SW 1271 (cell line): ENCODE measurements at places on chromosomes 11 and 22.

DNA sequence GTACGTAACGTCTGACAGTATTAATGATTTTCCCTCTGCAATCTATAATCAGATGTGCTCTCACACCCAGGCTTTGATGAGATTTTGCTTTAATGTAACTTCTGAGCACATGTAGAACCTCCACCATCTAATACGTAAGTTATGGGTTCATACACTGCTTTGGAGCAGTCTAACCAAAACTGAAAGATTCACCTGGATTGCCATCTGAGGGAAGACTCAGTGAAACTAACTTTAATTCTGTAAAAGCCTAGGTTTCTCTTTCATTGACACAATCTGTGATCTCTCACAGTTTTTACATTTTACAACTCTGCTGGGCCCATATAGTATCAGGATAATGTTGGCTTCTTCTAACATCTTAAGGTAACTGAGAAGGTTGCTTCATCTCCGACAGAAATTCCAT lies 30.1 kb upstream of the MTNR1B start:
- no peak for DNase-seq

- peak; percentile 20 for DNase-seq
These were observed 40.0 kb downstream of the TENM4 start for GRCh38 chr11:79400717-79401330.

GRCh38 chr11:128835741-128836430 lies 31.2 kb downstream of the KCNJ1 start:
- no peak for DNase-seq

- DNase-seq, result no peak
These were observed 40.0 kb upstream of the SORL1 start for GRCh38 chr11:121412000-121412587.

GRCh38 chr22:46044621-46045458 lies 67.9 kb upstream of the WNT7B start:
- no peak for DNase-seq

- DNase-seq, result no peak
These were observed 28.0 kb upstream of the OR8B8 start for GRCh38 chr11:124473476-124473875.

DNA sequence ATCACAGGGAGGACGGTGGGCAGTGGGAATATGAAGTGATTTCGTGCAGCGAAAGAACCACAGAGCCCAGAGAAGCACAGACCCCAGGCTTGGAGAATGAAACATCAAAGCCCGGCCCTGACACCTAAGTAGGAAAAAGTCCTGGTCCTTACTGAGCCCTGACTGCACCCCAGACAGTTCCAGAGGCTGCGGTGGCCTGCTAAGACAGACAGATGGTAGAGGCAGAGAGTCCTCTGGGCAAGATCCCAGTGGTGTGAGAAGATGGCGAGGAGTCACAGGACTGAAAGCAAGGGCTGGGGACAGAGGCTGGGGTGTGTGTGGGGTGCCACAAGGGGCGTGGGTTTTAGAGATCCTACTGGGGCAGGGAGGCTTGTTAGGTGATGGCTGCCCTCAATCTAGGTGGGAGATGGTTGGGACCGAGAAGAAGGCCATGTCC lies 3.7 kb downstream of the CBX6 start:
- DNase-seq, result no peak

DNA sequence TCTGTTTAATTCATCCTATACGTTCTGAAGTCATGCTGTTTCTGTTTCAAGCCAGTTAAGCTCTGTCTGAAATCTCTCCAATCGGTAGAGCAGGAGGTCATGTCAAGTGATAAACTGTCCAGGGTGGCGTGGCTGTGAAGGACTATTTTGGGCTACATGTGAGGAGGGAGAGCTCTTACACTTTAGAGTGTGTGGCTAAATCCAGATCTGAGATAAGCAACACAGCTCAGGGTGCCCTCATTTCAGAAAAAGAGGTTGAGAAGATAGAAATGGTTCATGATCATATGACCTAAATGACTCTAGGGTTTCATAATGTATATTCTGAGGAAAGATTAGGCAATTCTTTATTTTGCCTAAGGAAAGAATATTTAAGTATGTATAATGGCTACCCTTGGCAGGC lies 8.4 kb downstream of the BLID start:
- no peak for DNase-seq

- DNase-seq, result no peak
These were observed 7.7 kb downstream of the TOM1 start for GRCh38 chr22:35307372-35307771.

DNA sequence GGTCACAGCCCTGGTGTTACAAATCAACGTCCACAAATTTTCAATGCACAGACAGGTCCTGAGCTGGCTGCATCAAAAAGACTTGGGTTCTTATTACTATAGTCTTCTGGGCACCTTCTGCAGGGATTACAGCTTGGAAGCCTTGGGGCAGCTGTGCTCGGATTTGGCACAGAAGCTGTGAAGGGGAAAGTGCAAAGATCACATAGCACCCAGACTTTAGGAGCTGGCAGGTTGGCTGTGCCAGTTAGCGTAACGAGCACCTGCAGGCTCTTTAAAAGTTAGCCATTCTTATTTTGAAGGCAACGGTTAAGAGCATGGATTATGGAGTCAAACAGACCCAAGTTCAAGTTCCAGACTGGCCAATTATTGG lies 100.4 kb downstream of the ARL14EP start:
- no peak for DNase-seq

DNA sequence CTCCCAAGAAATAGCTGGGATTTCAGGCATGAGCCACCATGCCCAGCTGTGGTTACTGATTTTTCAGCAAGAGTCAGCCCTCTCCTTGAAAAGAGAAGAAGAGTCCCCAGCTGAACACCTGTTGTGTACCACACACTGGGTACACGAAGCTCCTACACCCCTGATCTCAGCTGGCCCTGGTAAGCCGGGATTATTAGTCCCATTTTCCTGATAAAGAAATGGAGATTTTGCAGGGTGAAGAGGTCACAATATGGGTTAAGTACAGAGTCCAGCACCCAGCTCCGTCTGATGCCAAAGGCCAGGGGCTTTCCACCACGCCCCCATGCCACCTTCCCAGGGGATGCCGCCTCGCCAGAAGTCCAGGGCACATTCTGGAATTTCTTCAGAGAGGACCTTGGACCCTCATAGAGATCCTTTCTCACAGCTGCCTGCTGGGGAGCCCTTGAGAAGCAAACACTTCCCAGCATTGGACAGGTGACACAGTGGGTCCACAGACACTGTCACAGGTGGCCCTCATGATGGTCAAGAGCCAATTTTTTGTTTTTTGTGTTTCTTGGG lies 19.8 kb upstream of the HMOX1 start:
- no peak for DNase-seq

DNA sequence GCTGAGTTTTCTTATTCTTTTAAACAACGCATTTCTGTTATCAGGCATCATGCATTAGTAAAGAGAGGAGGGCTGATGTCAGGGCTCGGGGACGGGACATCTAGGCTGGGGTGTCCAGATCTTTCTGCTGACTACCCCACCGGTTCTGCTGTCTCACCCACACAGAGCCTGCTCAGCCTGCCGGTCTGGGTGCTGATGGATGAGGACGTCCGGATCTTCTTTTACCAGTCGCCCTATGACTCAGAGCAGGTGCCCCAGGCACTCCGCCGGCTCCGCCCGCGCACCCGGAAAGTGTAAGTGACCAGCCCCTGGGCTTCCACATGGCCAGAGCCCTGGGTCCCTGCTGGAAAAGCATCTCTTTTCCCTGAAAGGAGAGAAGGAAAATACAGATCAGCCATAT lies 9.4 kb downstream of the NCF4 start:
- no peak for DNase-seq

DNA sequence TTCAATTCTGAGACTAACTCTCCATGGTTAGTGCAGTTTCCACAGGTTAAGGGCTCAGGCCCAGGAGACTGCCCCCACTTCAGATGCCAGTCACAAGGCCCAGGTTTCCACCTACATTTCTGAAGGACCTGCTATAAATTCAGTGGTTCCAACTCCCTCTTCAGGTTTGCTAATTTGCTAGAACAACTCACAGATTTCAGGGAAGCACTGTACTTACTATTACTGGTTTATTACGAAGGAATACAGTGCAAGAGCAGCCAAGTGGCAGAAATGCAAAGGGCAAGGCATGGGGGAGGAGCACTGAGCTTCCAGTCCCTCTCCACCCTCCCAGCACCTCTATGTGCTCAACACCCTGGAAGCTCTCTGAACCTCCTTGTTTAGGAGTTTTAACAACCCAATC lies 39.3 kb upstream of the SPON1 start:
- DNase-seq, result no peak

DNA sequence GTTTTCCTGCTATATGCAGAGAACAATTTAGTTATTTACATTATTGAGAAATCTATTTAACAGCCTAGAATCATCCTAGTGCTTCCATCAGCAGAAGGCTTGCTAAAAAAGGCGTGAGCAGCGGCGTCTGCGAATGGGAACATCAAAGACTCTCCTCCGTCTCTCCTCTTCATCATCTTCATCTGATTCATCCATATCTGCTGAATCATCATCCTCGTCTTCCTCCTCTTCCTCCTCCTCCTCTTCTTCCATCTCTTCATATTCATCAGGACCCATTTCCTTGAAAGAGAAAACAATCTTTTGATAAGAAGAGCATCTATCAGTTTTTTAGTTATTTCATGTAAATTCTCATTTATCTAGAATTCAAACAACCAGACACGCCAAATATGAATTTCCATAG lies 5.6 kb upstream of the CD59 start:
- no peak for DNase-seq

- DNase-seq, result no peak
These were observed 9.2 kb downstream of the PRR5 start for GRCh38 chr22:44711241-44711560.
